CD8-positive, alpha-beta T cell (primary cell): ENCODE measurements at places on chromosomes 6 and 20.

- peak; percentile 76 for DNase-seq
Observed at GRCh38 chr6:31403283-31404060, at the start of gene MICA. Gene MICA, plus strand, starts transcription at chr6:31403595. Its CDS starts 38 bp downstream, at chr6:31403633.

GRCh38 chr20:44990425-44990824 lies 24.1 kb downstream of the STK4 start:
- no peak for DNase-seq

DNA sequence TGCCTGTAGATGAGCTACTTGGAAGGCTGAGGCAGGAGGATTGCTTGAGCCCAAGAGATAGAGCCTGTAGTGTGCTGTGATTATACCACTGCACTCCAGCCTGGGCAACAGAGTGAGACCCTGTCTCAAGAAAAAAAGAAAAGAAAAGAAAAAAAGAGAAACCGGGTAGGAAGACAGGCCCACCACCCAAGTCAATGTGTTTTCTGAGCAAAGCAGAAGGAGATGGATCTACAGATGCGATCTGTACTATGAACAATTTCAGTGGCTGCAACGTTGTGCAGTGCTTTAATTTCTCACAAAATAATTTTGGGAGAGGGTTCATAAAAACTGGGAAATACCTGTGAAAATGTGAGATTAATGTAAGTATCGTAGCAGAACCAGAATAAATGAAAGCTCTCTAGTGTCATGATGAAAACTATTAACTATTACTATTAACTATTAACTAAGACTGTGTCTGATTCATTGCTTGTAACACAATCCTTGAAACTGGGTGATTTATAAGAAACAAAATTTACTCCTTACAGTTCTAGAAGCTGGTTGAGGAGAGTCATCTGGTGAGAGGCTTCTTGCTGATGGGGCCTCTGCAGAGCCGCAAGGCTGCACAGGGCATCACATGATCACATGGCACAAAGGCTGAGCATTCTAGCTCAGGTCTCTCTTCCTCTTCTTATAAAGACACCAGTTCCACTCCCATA lies 233.1 kb upstream of the ZNF217 start:
- DNase-seq, result no peak

DNA sequence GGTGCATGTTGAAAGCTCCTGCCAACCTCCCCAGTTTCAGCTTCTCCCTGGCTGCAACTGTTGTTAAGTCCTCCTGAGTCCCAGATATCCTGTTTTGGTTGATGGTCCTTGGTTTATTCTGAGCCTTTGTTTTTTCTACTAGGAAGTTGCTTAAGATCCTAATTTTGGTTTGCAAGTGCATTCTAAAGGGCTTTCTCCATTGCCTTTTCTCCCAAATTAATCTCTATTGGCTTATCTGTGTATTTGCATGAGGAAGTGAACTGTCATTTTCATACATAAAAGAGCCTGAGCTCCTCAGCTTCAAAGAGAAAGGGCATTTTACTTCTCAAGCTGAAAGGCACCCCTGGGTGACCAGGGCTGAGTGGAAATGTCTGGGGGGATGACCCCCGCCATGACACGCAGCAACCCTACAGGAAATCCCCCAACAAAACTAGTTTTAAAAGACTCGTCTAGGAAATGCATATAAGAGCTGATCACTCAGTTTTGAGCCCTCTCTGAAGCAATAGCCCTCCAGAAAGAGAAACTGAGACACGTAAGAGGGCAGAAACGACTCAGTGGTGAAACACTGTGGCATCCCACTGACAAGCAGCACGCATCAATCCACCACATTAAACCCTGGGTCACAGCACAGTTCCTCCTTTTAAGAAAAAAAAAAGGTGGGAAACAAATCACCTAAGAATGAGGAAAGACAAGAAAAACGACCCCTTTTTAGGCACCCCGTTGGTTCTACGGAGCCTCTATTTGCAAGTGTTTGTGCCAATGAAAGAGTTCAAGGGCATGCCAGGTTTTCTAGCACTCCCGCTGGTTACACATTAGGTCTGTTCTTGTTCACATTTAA lies 140.9 kb downstream of the THBS2 start:
- DNase-seq, result no peak

GRCh38 chr6:169592558-169592957 lies 109.3 kb downstream of the WDR27 start:
- no peak for DNase-seq

GRCh38 chr6:144033816-144034735 lies 26.0 kb upstream of the PLAGL1 start:
- DNase-seq, result no peak

DNA sequence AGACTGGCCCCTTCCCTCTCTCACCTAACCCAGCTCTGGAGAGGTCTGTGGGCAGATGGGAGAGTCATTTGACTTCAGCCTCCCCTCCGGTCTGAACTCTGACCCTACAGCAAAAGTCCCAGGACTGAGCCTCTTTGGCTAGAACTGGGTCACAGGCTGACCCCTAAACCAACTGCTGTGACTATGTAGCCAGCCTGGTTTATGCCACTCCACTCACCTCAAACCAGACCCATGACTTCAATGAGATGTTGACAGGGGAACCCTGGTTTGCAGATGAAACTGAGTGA lies 864 bp upstream of the OSBPL2 start:
- no peak for DNase-seq

DNA sequence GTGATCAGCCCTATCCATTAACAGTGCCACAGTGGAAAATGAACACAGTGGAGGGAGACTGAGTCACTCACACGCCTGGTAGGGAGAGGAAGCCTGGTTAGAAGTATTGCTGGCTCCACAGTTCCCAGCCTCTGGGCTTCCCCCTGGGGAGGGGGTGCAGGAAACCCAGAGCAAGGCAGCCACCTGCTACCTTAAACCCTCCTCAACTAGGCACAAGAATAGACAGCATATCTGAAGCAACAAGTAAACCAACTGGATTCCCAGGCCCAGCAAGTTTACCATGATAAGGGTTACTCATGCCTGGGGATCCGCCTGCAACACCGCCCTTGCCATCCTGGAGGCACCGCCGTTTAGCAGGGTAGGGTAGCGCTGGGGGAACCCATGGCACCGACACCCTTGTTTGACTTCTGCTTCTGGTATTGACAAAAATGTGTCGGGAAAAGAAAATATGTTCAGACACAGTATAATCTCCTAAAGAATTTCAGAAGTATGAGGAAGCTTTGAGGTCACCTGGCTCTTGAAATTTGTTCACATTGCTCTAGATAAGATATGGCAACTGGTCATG lies 38.3 kb downstream of the SLC22A23 start:
- DNase-seq, result no peak

- DNase-seq, result no peak
Observed at GRCh38 chr6:21384216-21384615, 209.3 kb upstream of the SOX4 start.

GRCh38 chr20:13571662-13572061 lies 67.1 kb downstream of the TASP1 start:
- no peak for DNase-seq

GRCh38 chr6:129567374-129567773 lies 142.6 kb downstream of the ARHGAP18 start:
- DNase-seq, result peak; percentile 16

DNA sequence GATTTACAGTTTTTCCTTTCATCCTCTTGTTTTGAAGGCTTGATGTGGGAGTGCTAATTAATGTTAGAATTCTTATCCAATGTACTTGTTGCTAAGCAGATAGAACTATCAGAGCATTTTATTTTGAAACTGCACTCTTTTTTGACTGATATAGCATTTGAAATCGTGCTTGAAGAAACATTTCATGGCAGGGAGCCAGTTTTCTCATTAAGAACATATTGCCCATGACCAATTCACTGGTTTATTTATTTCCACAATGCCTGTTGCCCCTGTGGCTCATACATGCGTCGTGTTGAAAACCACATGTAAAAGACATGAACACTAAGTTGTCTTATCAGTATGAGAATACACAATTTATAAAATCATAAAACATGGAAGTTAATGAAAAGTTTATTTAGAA lies 479.7 kb upstream of the FLRT3 start:
- no peak for DNase-seq

- DNase-seq, result no peak
Observed at GRCh38 chr6:44869321-44869897, 458.7 kb upstream of the RUNX2 start.

- no peak for DNase-seq
Observed at GRCh38 chr6:144346719-144347447, 61.7 kb downstream of the UTRN start.

DNA sequence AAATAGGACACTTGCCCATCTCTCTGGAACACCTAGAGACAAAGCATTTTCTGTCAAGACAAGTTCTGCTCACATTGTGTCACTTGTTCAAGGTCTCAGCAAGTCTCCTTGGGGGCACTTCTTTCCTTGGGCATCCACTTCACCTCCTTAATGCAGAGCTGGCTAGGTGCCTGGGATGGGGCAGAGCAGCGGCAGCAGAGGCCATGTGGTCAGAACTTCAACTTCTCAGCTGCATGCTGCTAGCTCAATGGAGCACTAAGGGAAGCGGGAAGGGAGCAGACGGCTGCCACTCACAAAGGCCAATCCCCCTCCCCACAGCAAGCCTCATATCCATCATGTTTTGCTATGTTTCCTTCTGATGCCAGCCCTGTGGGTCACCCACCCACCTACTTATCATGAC lies 31.5 kb downstream of the NEDD9 start:
- DNase-seq, result no peak

- DNase-seq, result no peak
Observed at GRCh38 chr20:2761885-2762284, 38.5 kb downstream of the CPXM1 start.

DNA sequence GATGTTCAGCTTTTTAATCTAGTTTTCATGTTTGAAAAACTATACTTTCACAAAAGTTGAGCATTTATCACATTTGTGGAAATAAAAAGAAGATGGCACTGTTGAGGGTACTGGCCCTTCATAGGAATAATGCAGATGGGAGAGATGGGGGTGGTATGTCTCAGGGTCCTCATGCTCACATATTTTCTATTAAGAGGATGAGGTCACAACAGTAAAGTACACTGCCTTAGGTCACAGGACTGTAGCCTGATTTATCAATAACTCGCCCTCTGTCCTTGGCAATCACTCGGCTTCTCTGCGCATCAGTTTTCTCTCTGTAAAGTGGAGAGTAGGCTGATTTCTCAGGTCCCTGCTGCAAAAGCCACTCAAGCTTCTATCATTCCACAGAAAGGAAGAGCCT lies 55.9 kb downstream of the PPP1R3G start:
- no peak for DNase-seq

- no peak for DNase-seq
Observed at GRCh38 chr6:161644521-161644920, 370.7 kb upstream of the AGPAT4 start.

DNA sequence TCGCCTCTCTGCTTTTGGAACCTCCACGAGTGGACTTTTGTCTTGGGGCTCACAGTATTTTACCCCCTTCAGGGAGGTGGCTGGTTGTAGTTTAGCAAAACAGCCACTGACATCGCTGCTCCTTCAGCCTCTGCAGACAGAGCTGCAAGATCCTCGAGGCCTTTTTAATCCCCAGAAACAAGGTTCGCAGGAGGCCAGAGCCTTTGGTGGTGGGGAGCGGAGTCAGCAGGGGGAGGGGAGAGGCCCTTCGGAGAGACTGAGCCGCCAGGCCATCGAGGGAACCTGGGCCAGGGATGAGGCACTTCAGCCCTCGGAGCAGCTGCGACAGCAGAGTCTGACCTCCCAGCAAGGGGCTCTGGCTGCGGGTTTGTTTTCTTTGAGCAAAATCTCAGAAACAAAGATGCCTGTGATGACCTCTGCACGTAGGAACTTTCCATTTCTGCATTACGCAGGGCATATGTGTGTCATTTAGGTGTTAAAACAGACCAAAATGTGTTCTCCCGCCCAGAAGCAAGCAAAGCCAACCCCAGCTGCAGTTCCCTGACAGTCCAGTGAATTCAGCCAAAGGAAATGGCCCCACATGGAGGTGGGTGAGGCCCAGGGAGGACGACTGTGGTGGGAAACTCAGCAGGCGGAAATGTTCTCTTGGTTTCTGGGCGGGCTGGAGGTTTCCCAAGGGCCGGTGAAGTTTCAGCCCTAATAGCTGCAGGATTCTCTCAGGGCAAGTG lies 171.2 kb upstream of the SULF2 start:
- DNase-seq, result no peak

DNA sequence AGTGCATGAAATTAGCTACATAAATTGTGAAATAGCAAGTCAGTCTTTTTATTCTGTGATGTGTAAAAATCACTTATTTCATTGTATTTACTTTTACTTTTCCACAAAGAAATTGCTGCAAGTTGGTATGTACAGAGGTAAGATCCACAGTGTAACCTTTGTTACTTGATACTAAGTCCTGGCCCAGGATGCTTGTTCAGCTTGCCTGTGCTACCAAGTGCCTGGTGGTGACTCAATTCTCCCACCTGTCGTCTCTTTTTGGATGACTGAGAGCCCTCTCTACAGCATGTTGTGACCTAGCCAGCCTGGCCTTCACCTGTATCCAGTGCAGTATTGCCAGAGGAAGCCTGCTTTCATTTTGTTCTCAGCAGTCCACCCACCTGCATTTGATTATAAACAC lies 54.9 kb downstream of the ANKRD6 start:
- DNase-seq, result no peak

DNA sequence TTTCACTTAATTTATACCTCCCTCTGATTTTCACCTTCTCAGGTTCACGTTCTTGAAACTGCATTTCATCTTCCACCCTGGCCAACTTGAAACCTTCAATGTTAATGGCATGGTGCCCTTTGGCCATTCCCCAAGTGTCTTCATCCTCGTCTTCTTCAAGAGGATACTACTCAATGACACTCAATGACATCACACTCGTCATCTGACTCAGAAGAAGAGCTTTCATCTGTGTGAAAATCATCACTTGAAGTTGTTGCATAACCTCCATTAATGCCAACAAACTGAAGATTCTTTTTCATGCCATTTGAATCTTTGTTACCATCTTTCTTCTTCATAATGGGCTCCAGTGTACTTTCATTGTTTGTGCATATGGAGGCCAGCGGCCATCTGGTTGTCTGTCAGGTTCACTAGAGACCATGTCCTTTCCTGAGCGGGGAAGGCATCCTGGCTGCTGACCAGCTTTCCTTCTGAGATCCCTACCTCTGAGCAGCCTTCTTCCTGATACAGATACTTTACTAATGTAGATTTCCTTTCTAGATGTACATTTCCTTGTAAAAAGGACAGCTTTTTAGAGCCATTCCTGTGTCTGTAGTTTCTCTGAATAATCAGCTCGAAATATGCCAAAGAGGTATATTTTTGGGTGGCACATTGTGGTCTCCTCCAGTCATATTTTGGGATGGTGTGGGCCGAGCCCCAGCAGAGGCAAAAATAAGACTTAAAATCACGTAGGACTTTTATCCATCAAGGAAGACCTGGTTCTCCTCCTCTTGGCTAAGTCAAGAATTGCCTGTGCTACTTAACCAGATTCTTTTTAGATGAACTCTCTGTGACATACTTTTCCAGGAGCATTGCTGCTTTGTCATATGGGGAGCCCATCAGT lies 21.3 kb downstream of the TRMT6 start:
- no peak for DNase-seq

GRCh38 chr20:54355631-54356280 lies 119.6 kb upstream of the DOK5 start:
- DNase-seq, result no peak

DNA sequence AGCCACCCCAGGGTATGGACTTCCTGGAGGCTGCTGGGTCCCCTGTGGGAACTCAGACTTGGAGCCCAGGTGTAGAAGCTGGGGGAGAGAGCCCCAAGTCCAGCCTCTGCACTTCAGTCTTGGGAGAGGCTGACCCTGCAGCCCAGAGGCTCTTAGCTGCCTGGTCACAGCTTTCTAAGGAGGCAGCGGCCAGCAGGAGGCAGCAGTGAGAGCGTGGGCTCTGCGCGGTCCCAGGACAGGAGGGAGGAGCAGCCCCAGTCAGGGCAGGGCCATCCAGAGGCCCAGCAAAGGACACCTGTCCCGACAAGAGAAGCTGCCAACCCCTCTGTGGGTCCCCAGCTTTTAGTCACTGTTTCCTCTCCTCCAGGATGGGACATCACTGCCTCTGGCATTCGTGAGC lies 9.4 kb downstream of the TREML2 start:
- DNase-seq, result no peak

GRCh38 chr6:50716899-50717509 lies 3.7 kb downstream of the TFAP2D start:
- DNase-seq, result no peak
